SHP77 (cell line): ENCODE measurements at places on chromosomes 5 and 9.

GRCh38 chr5:155303120-155303519 lies 289.6 kb downstream of the KIF4B start:
- DNase-seq: no peak

- DNase-seq: no peak
Measured at GRCh38 chr9:129933185-129934040, 98.2 kb downstream of the USP20 start.

DNA sequence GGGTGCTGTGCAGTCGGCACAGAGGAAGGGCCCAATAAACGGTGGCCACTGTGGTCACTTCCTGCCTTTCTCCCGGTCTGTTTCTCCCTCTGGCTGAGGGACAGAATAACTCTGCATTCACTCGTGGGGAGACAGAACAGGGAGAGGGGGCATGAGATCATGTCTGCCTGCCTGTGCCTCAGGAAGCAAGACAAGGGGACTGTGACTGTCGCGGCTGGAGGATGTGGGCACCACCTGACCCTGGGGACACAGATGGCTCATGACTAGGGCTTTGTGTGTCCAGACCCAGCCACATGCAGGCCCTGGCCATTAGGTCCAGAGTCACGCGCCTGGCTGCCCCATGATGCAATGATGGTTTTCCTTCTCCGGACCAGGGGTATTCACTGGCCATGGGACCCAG lies 5.8 kb downstream of the TRUB2 start:
- DNase-seq: no peak

DNA sequence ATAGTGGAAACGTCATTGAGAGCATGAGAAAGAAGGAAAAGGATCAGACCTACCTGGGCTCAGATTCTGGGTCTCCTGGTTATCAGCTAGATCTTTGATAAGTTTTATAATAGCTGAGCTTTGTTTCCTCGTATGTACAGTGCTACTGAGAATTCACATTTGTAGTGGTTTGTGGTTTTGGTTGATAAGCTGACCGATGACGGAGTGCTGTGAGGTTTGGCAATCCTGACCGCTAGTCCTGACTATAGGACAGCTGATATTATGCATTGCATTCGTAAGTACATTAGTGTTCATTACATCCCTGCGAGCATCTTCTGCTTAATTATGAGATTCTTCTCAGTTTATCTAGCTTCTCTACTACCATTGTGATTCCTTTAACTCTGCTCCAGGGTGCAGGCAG lies 190.7 kb upstream of the SLC27A6 start:
- DNase-seq: no peak

- DNase-seq: no peak
Measured at GRCh38 chr9:124146031-124146561, 111.7 kb upstream of the NEK6 start.

- no peak for DNase-seq
Measured at GRCh38 chr9:78038620-78039300, 7.1 kb upstream of the GNAQ start.

DNA sequence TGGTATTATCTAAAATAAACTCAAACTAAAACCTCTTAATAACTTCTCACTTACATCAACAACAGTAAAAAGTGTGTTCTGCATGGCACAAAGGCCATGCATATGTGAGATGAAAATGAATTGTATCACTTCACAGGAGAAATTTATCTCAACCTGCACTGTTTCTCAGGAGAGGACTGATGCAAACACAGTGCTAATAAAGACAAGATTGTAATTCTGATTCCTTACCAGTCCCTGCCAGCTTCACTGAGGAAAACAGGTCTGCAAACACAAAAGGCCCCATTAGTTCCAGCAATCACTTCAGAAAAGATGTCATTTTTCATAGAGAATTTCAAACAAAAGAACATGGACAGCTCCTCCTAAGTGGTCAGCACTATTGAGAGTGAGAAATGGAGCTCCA lies 117.3 kb upstream of the PDE4D start:
- DNase-seq: no peak

GRCh38 chr9:18127499-18127875 lies 346.5 kb upstream of the ADAMTSL1 start:
- DNase-seq: no peak

DNA sequence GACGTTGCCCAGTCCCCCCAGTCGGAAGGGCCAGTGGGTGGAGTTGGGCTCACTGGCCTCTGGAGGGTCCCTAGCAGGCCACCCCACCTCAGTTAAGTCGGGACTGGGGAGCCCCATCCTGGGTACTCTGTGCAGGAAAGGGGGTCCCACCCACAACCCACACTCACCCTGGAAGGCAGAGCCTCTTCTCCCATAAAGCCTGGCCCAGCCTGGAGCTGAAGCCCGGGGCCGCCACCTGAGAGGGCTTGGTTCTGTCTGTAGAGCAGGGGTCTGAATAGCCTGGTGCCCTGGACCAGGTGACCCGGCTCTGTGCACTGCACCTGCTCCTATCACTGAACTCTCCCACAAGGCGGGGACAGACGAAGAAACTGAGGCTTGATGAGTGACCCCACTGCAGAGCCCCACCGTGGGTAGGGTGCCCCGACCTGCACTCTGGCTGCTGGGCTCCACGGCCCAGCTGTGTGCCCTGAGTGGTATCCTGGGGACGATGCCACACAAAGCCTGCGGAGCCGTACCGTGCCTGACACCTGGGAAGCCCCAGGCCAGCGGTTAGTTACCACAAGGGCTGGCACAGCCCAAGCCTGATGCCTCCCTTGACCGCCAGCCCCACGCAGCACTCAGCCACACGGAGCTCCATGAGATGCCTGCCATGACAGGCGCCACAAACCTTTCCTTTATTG lies 7.3 kb downstream of the PTGES2 start:
- DNase-seq: no peak

- DNase-seq: no peak
Measured at GRCh38 chr9:113868501-113868900, 7.6 kb upstream of the ZNF618 start.

DNA sequence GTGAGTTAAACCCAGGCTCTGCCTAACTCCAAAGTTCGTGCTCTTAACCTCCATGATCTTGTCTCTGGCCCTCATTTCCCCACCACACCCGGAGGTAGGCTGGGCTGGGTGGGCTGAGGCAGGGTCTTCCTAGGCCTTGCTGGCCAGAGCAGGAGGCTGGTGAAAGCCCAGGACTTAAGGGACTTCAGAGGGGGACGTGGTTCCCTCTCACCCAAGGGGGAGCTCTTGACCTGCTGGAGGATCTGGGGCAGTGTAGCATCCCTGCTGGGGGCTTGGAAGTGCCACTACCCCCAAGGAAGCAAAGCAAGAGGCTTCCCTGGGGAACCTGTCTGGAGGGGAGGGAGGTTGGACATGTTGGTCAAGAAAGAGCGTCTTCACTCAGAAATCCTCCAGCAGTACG lies 14.7 kb downstream of the PITX1 start:
- no peak for DNase-seq

DNA sequence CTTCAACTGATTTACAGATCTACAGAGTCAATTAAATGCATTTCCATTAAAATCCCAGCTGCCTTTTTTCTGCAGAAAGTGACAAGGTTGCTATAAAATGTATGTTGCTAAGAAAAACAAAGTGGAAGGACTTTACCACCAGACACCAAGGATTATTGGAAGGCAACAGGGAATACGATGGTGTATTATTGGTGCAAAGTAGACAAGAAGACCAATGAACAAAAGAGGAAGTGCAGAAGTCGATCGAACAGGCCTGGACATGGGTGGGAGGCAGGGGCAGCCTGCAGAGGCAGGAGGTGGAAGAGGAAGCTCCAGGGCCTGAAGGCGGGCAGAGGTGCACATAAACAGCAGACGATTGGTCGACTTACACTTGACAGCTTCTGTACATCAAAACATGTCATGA lies 10.6 kb upstream of the SLC6A19 start:
- no peak for DNase-seq

- peak; percentile 34 for DNase-seq
Measured at GRCh38 chr9:136711751-136712689, at the start of gene DIPK1B. Gene DIPK1B, plus strand, starts transcription at chr9:136712572. Its CDS starts 94 bp downstream, at chr9:136712666.

DNA sequence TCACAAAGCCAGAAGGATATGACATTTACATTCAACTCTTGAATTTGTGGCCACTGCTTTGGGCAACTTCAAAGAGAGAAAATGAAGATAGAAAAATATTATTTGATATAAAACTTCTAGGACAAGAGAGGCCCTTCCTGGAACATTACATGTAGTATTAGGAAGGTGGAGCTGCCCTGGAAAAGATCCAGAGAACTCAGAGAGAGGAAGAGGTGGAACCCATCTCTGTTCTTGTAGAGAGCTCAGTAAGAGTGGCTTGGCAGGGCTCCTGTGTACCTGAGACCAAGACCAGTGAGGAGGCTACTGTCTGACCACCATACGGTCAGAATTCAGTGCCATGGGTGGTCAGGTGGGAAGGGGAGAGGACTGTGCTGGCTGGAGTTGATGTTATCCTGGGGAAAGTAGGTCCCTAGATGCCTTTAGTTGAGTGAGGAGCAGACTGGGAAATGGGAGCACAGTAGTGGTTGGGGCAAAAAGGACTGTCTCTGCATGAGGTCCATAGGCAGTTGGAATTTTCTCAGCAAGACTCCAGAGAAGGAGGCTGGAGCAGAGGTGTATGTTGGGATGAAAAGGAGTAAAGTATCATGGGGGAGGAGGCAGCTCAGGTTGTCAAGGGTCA lies 7.6 kb downstream of the TGFBI start:
- DNase-seq: no peak

DNA sequence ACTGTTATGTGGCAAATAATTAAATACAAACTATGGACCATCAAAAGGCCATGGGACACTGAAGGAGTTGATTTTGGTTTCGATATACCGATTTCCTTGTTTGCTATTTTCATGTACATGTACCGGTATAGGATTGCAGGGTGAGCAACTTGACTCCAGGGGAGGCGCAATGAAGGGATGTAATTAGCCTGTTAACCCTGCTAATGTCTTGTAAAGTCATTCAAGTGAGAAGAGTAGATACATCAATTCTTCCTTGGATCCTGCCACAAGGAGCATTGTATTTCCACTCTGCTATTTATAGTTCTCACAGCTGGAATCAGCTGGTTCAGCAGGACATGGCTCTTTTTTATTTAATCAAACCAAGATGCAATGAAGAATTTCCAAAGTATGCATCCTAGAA lies 102.0 kb downstream of the STK32A start:
- no peak for DNase-seq

DNA sequence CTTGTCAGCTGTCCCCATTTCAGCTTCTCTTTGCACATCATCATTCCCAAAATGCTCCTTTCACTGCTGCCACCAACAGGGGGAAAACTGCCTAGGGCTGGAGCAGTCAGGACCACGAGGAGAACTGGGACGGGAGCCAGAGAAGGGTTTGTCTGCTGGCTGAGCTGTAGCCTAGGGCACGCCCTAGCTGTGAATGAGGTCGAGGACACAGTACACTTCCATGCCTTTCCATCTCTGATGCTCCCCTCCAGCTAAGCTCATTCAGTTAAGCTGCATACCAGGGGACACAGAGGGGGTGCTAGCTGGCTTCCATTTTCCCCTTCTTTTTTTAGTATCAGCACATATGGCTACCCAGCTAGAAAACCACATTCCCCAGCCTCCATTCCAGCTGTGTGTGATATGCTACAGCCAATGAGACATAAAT lies 64.7 kb downstream of the STK10 start:
- DNase-seq: peak; percentile 23
